ENCODE measurements at places on chromosomes 2 and 18. TPM values are rescaled to one million over a fixed set of nuclear protein-coding genes. Genes with fewer than 3 reads are reported as not detected.

CHST10 gene
- 11.0 TPM for total RNA-seq

CCDC121 gene
- 1.7 TPM for total RNA-seq

KCNG2 gene
- not detected for total RNA-seq

ZAP70 gene
- 0.12 TPM for total RNA-seq

KRTCAP3 gene
- not detected for total RNA-seq

GPR45 gene
- not detected for total RNA-seq

L3MBTL4 gene
- 0.44 TPM for total RNA-seq

SLC66A2 gene
- 42.7 TPM for total RNA-seq

CLEC4F gene
- total RNA-seq, result not detected

TLX2 gene
- total RNA-seq, result not detected

NDUFAF7 gene
- total RNA-seq, result 20.7 TPM

CHN1 gene
- 5.4 TPM for total RNA-seq
